RKO (cell line): ENCODE measurements at places on chromosomes 2 and 18.

DNA sequence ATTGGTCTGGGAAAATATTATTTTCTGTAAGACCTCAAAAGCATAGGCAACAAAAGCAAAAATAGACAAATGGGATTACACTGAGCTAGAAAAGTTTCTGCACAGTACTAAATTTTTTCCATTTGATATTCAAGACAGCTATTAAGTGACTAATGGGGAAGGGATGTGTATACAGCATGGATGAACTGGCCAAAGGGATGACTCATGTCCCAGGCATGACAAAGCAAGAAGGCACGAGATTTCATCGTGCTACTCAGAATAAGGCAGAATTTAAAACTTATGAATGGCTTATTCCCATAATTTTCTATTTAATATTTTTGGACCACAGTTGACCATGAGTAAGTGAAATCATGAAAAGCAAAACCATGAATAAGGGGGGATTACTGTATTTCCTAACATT lies 1250.1 kb upstream of the GYPC start:
- DNase-seq = peak; percentile 90

DNA sequence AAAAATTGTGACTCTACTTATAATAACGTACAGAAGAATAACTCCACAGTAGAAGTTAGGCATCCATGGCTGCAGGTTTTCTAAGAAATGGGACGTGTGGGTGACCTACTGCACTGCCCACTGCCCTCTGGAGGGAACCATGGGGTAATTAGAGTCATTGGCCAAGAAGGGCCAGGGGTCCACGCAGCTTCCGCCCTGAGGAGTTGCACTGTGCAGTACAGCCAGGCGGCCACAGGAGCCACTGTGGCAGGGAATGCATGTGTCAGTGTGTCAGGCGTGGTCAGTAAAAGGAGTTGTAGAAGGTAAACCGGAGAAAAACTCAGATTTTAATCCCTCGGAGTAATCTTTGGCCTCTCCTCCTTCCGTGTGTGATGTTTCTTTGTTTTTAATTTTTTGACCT lies 24.8 kb downstream of the NCK2 start:
- no peak for DNase-seq

GRCh38 chr18:10030816-10031541 lies 117.2 kb downstream of the VAPA start:
- DNase-seq = no peak

- no peak for DNase-seq
Measured at GRCh38 chr2:136492901-136493300, 272.4 kb upstream of the THSD7B start.

GRCh38 chr2:112529757-112530156 lies 12.5 kb upstream of the POLR1B start:
- DNase-seq = no peak

DNA sequence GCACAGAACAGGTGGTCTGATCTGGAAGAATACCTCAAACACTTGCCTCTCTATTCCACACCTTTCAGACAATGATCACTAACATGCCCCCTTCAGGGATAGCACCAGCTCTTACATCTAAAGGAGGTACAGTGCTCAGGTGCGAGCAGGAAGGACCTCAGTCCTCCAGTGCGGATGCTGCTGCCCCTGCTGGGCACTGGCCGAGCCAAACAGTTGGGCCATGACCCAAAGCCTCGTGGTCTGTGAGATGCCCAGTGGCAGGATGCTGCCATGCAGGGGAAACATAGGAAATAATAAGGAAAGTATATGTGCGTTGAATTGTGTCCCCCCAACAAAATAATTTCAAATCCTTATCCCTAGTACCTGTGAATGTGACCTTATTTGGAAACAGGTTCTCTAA lies 243.7 kb downstream of the NDUFA10 start:
- DNase-seq = no peak

DNA sequence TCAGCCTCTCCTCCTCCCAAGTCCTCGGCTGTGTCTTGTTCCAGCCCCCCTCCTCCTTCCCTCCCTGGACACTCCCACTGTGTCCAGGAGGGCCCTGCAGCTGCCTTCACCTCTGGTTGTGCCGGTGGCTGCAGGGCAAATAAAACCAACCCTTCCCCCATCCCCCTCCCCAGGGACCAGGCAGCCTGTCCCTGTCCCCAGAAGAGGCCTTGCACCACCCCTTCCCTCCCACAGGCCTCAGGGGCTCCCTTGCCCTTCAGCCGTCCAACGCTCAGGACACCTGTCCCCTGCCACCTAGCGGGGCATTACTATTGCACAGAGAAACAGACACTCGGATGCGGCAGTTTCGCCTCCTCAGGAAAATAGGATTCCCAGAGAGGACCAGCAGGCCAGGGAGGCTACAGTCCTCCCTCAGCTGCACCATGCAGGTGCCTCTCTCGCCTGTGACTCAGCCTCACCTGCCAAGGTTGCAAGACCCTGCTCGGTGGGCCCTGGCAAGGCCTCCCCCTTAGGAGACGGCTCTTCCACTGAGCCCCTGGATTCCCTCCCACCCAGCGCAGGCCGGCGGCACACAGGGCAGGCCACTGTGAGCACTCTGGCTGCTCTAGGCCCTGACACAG lies 5.5 kb upstream of the GPC1 start:
- no peak for DNase-seq

- DNase-seq = no peak
Measured at GRCh38 chr2:88161446-88162244, 8.5 kb upstream of the THNSL2 start.

- DNase-seq = no peak
Measured at GRCh38 chr2:30354621-30355020, 92.4 kb upstream of the LCLAT1 start.

GRCh38 chr2:211436182-211436581 lies 879.8 kb downstream of the CPS1 start:
- DNase-seq = no peak

- DNase-seq = no peak
Measured at GRCh38 chr18:44474591-44474990, 206.1 kb upstream of the SETBP1 start.

DNA sequence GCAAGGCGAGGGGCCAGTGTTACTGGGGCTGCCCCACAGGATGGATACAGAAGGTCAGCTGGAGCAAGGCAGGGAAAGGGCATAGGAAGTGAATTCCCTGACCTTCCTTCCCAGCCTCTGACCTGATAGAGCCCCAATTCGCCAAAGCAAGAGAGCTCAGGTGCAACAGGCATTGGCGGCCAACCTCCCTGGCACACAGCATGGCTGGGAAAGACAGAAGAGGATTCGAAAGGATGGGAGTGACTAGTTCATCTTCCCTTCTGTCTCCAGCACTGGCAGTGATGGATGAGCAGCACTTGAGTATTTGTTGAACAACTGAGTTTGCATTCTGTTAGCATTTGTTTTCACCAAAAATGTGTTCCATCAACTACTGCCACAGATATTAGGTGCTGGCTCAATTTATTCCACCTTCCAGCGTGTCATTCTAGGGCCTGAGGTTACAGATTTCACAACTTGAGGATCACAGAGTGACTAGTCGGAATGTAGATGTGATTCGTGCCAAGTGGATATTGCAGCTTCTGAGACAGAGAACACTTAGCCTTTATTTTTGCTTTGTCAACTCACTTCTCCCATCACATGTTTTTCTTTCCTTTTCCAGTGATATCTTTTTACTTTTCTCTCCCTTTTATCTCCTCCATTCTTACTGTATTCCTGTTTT lies 6.2 kb downstream of the COPS8 start:
- no peak for DNase-seq

DNA sequence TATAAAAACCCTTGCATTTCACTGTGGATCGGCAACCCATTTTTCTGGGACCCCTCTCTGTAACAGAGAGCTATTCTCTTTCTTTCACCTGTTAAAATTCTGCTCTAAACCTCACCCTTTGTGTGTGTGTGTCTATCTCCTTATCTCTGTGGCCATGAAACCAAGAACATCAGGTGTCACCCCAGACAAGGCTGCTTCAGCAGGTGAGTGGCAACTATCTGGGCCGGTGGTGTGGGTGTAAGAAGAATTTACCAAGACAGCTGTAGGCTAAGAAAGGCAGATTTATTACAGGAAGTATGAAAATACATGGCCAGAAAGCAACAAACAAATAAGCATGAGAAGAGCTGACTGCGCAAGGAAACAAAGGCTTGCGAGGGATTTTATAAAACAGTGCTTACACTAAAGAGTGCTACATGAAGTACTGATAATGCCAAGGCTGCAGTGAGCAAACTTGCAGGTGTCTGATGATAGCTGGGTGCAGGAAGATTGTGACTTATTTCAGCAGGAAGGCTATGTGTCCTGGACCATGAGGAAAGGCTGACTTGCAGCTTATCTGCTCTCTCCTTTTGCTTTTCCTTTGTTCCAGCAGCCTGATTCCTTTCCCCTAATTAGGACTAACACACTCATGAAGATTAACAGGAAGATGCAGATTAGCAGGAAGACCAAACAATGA lies 421.1 kb downstream of the PTH2R start:
- no peak for DNase-seq
